ENCODE measurements at places on chromosomes 2 and 18.

- no peak for DNase-seq
Measured at GRCh38 chr2:33616873-33617272, 17.8 kb upstream of the FAM98A start.

GRCh38 chr2:234469251-234469845 lies 27.5 kb downstream of the ARL4C start:
- DNase-seq, result no peak

GRCh38 chr18:1002653-1003178 lies 98.0 kb downstream of the ADCYAP1 start:
- DNase-seq, result no peak

- DNase-seq, result no peak
Measured at GRCh38 chr2:187165936-187166610, 282.0 kb downstream of the CALCRL start.

DNA sequence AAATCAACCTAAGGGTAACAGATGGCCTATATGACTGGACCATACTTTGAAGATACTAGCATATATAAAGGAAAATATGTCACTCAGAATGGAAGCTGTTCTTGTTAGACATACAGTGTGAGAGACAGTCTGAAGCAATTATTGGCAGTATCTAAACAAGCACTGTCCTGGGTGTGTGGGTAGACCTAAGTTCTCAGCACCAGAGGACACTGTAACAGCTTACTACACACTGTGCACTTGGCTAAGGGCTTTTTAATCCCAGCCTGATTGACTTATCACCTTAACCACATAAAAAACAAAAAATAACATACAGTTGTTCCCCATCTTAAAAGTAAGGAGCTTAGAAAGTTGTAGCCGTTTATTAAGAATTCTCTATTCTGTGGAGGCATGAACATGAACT lies 1066.1 kb upstream of the FANCL start:
- DNase-seq, result no peak

GRCh38 chr2:63827749-63828148 lies 13.9 kb upstream of the UGP2 start:
- no peak for DNase-seq

GRCh38 chr2:74576863-74577229 lies 22.3 kb downstream of the DOK1 start:
- DNase-seq, result no peak
